ENCODE measurements at places on chromosomes 7 and 10.

GRCh38 chr10:45308707-45309106 is 6.7 kb downstream of the OR13A1 start:
- no peak for DNase-seq

DNA sequence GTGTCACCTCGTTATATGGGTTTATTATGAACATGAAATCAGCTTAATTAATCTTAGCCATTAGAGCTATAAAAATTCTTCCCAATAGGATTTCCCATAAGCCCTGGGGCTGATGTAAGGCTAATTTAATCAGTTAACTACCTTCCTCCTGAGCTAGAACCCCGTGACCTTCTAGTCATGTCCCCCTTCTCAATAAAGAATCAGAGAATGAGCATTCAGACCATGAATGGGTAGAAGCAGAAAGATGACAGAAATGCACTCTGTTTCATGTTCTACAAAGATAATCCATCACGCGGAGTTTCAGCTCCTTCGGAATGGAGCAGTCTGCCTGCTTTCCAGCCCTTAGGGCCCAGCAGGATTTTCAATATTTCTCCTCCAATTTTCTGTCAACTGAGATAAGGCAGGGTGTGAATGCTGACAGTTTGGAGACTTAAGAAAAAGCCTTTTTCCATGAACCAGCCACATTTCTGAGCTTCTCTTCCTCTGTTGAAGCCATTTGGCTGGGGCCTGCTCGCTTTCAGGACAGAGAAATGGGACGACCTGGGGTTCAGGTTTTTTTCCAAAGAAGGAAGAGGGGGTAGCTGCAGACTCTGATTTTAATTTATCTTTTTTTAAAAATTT is 211.0 kb downstream of the NEBL start:
- DNase-seq = no peak

- no peak for DNase-seq
Observed at GRCh38 chr10:97466755-97467154, 20.8 kb downstream of the ZDHHC16 start.

- no peak for DNase-seq
Observed at GRCh38 chr7:2280424-2280823, 33.8 kb downstream of the SNX8 start.

DNA sequence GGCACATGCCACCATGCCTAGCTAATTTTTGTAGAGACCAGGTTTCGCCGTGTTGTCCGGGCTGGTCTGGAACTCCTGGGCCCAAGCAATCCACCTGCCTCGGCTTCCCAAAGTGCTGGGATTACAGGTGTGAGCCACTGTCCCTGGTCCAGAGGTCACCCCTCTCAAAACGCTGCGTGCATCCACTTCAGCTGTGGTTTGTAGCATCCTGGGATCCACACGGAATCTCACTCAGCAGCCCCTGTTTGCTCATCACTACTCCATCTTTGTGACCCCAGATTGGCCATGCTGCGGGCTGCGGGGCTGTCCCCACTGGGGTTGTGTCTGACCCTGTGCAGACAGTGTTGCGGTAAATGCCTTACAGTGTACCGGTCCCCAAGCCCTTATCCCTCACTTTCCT is 3.5 kb downstream of the INPP5A start:
- DNase-seq = no peak

GRCh38 chr10:79883986-79884385 is 57.4 kb downstream of the NUTM2E start:
- DNase-seq = no peak

DNA sequence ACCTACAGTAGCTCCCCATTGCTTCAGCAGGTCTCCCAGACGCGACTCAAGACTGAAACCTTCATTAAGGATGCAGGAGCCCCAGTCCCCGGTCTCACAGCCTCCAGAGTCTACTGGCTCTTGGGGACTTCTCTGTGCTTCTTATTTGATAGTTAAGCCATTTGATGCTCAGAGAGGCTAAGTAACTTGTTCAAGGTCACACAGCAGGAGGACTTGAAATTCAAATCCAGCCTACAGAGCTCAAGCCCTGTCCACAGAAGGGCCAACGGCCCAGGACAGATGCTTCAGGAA is 21.2 kb upstream of the ZMIZ1 start:
- no peak for DNase-seq

DNA sequence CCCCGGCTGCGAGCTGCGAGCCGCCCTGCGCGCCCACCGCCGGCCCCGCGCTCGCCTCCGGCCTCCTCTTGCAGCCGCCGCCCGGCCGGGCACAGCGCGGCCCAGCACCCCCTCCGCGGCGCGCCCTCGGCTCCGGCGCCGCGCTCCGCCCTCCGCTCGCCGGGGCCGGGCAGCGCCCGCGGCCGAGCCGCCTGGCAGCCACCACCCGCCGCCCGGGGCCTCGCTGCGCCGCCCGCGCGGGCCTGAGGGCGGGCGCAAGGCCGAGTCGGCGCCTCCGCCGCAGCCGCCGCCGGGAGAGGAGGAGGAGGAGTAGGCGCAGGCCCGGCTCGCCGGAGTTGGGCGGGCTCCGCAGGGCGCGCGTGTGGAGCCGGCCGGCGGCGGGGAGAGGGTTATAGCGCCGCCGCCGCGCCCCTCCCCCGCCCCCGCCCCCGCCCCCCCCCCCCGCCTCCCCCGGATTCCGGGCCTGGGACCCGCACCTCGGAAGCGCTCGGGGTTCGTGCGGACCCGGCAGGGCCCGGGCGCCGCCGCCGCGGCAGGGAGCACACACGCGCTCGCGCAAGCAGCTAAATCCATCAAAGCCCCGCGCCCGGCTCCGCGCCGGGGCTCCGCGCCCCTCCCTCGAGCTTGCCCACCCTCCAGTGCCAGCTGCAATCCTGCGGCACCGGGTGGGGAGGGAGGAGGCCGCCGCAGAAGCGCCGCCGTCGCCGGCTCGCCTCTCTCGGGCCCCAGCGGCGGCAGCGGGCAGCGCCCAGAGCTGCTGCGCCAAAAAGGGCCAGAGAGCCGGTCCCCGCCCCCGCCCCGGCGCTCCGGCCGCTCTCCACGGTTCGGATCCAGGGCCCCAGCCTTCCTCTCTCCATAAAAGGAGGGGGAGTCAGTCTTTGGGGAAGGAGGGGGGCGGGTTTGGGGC is at the start of gene PDGFA:
PDGFA (minus strand) TSS at position 363 of the 907 bp plus-strand sequence. CDS start 845 bp downstream, outside the sequence.
- DNase-seq = no peak

All from T-helper 22 cell (primary cell).